ENCODE measurements at places on chromosomes 2 and 18.

- no peak for DNase-seq
Measured at GRCh38 chr2:187964746-187965145, 326.9 kb upstream of the GULP1 start.

DNA sequence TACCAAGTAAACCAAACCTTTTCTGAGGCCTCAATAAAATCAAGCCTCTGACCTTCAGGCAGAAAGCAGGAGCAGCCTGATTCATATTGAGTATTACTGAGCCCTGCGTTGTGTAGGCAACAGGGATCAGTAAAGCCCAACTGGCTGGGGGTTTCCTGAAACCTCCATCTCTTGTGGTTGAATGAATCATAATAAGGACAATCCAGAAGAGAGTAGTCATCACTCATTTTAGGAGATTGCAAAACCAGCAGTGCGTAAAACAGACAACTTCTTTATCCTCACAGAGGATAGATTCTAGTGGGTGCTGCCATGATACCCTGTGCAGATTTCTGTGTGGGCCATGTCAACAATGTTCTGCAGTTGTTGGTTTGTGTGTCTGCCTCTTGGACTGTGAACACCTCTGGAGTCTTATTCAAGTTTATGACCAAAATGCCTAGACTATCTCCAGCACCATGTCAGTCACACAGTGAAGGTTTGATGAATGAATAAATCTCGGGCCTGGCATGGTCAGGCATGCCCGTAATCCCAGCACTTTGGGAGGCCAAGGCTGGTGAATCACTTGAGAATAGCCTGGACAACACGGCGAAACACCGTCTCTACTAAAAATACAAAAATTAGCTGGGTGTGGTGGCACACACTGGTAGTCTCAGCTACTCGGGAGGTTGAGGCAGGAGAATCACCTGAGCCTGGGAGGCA is 51.8 kb upstream of the RAB27B start:
- no peak for DNase-seq

GRCh38 chr2:210481601-210482175 is 5.1 kb upstream of the LANCL1 start:
- DNase-seq, result no peak

- DNase-seq, result no peak
Measured at GRCh38 chr2:86017901-86018896, 87.5 kb downstream of the POLR1A start.

DNA sequence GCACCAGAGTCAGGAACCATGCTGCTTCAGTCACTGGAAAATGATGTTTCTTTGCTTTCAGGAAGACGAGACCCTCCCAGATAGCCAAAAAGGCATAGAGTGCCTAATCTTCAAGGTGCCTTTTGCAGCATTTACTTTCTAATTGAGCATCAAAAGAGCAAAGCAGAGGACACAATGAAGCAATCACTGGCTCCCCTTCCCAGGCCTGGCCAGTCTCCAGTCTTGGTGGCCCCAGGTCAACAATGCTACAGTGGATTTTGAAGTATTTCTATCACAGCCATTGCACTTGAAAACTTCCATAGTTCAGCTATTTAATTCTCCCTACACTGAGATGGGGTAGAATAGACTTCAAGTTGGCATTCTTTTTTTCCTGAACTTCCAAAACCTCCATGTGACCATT is 15.4 kb downstream of the ZBTB7C start:
- DNase-seq, result no peak

GRCh38 chr2:126826491-126826890 is 72.2 kb upstream of the TEX51 start:
- DNase-seq, result no peak

- peak; percentile 51 for DNase-seq
Measured at GRCh38 chr18:11518788-11519685, 90.4 kb upstream of the SLC35G4 start.

DNA sequence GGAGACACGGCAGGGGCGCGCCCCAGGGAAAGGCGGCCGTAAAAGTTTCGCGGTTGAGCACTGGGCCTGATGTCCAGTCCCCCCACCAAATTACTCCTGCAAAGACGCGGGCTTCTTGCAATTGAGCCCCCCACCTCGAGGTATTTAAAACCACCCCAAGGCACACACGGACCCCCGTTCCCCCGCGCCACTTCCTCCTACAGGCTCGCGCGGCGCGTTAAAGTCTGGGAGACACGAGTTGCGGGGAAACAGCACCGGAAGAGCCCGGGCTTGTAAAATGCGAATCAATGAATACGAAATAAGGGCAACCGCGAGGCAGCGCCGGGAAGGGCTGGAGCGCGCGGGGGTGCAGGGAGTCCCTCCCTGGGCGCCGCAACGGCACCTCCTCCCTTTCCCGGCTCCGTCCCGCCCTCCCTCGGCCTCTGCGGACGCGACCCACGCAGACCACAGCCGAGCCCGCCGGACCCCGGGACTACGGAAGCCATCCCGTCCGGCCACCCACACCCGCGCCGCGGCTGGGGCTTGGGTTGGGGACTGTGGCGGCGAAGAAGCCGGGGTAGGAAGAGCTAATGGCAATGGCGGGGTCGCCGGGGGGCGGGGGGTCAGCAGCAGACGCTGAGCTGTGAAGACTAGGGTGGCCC is 918 bp upstream of the NETO1 start:
- peak; percentile 18 for DNase-seq

DNA sequence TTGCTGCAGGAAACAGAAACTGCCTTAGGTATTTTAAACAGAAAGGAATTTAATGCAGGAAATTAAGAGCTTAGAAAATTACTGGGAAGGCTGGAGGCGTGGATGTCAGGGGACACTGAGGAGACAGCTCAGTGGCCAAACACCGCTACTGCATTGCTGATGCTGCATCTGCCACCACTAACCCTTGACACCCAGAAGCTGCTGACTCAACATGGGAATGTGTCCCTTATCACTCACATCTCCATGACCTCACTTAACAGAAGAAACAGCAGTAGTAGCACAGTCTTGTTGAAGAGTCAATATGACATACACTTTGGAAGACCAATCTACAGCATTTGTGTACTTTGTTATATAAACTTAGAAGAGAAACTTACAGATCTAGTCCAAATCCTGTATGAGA is 906.1 kb downstream of the SLC4A3 start:
- DNase-seq, result no peak

DNA sequence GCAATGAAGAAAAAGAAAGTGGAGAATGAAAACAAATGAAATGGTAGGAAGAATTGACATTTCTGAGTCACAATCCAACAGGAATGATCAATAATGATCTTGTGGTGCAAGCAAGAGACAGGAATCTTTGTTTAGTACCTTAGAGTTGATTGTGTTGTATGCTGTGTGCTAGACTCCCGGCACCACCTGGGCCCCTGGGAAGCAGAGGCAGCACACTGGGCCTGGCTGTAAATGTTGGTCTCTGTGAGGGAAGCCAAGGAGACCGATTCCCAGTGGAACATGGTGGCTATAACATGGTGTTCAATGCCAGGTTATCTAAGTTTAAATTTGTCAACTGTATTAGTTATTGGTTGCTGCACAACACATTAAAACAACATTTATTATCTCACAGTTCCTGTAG is 9.8 kb upstream of the CWC22 start:
- no peak for DNase-seq

DNA sequence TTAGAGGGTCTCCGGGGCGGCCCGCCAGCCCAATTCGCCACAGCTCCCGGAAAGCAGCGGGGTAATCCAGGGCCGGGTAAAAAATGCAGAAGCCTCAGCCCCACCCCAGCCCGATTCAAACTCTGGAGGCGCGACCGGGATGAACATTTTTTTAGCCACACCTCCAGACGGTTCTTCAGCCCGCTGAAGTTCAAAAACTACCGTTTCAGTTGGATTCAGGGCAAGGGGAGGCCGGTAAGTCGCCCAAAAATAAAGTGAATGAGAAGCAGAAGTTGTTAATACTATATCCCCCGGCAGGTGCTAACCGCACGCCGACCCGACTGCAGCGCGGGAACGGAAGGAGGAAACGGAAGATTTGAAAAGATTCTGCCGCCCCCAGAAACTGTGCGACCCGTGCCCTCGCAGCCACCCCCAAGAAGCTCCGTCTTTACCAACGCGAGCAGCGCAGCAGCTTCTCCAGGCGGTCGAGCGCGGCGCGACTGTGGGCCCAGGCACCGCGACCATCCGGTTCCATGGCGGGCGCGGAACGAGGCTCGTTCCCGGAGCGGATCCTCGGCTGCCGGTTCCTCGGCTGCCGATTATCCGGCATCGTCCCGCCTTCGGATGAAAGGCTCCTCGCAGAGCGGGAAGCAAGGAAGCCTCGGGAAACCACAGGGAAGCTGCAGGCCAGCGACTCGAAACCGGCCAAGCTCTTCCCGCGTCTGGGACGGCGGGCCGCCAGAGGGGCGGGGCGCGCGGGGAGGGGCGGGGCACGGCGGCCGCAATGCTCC is at the start of gene BARD1:
Gene BARD1 (minus strand): TSS at position 703 of the 770 bp plus-strand sequence. CDS start 114 bp downstream, at position 589.
- peak; percentile 37 for DNase-seq

- no peak for DNase-seq
Measured at GRCh38 chr2:63029058-63029457, 21.6 kb upstream of the OTX1 start.

- no peak for DNase-seq
Measured at GRCh38 chr2:221476195-221476594, 95.9 kb downstream of the EPHA4 start.

GRCh38 chr2:101515477-101515876 is 40.6 kb upstream of the RFX8 start:
- no peak for DNase-seq

DNA sequence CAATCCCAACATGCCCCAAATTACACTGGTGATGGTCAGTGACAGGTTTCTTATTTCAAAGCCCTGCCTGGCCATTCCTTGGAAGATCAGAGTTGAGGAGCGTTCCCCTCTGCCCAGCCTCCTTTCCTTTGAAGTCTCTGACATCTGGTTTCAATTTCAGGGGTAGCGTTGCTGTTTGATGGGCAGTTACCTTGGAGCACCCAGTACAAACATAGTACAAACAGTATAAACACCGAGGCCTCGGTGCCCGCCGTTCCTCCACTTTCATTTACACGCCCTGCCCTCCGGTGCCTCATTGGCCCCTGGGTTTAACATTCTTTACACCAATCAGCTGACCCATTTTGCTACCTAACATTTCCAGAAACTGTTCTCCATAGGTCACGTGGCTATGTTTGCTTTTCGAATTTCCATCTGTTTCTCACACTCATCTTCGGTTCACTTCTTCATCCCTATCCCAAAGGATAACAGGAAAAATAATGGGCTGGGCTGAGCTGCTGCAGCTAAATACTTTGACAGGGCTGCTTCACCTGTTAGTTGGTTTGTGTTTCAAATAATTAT is 65.6 kb downstream of the NRP2 start:
- no peak for DNase-seq
